ENCODE measurements at places on chromosomes 7 and 10.

DNA sequence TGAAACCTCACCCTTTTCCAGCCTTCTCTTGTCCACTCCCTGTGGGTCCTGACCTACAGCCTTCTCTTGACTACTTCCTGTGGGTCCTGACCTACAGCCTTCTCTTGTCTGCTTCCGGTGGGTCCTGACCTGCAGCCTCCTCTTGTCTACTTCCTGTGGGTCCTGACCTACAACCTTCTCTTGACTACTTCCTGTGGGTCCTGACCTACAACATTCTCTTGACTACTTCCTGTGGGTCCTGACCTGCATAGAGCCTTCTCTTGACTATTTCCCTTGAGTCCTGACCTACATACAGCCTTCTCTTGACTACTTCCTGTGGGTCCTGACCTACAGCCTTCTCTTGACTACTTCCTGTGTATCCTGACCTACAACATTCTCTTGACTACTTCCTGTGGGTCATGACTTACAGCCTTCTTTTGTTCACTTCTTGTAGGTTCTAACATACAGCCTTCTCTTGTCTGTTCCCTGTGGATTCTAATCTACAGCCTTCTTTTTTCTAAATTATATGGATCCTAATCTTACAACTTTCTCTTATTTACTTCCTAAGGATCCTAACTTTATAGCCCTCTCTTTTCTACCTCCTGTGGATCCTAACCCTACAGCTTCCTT is 36.5 kb downstream of the C10orf71 start:
- no peak for ATAC-seq

- no peak for ATAC-seq
Measured at GRCh38 chr7:77731716-77732115, 35.5 kb downstream of the RSBN1L start.

GRCh38 chr7:73850781-73851207 is 8.5 kb upstream of the METTL27 start:
- peak; percentile 59 for ATAC-seq

GRCh38 chr10:72048450-72049124 is 39.8 kb downstream of the SPOCK2 start:
- peak; percentile 89 for ATAC-seq

DNA sequence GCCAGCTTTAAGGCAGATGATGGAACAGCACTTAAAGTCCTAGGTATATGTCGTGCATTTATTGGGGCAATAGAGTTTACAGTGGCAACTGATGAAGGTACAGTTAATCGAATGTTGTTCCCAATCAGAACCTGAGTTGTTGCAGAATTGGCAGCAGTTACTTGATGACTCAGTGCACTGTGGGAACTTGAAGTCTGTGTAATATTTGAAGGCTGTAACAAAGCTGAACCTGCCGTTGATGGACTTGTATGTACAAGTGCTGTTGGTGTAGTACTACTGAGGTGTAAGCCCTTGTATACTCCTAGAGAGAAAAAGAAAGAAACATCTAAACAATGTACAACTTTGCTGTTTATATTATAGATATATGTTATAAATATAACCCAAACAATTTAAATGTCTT is 75.3 kb downstream of the EPC1 start:
- ATAC-seq = no peak

DNA sequence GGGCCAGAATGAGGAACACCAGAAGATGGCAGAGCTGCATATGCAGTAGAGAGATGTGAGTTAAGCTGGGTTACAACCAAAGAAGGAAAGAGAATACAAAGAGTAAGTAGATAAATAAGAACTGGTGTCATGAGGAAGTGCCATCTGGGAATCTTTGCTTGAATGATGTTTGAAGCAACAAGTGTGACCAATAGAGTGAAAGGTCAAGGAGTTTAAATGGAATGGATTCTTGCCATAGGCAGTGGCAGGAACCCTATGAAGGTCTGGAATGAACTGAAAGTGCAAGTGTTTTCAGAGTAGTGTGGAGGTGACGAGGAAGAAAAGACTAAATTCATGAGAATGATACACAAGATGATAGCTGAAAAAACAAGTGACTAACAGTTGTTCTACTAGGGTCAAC is 21.6 kb downstream of the MEST start:
- ATAC-seq = no peak

All from motor neuron (in vitro differentiated cells).